IMR-90 (cell line): ENCODE measurements at places on chromosomes 13 and 19.

DNA sequence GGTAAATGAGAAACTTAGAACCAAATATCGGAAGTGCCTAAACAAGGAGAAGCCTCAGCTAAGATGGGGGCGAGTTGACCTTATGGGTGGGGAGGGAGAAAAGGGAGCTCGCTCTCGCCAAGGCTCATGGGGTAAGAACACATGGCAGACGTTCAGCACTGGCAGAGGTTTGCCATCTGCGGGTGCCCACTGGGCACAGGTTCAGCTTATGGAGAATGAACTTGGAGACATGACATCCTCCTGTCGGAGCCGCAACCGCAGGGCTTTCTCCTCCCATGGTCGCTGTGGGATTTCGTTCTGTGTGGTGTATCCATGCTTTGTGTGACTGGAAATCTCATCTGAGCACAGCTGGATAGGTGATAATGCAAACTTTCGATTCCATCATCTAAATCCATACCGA is 36.1 kb upstream of the PEPD start:
- DNase-seq, result no peak

DNA sequence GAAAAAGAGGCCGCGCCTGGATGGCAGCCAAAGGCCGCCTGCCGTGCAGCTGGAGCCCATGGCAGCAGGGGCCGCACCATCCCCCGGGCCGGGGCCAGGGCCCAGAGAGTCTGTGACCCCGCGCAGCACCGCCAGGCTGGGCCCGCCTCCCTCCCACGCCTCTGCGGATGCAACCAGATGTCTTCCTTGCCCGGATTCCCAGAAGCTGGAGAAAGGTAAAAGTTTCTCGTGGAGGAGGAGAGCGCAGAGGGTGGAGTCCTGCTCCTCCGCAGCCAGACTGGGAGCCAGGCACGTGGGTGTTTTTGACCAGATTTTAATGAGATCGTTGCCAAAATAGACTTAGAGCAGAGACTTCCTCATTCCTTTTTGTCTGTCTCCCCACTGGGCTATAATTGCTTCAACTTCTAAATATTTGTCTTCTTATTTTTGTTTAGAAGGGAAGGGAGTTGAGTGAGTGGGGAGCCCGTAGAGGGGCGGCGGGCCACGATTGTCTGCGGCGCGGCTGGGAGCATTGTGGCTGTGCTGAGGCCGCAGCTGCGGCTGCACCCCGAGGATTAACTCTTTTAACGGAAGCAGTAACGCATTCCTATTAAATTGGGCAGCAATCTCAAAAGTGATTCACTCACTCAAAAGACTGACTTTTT is 22.8 kb upstream of the NDUFS7 start:
- peak; percentile 79 for DNase-seq

DNA sequence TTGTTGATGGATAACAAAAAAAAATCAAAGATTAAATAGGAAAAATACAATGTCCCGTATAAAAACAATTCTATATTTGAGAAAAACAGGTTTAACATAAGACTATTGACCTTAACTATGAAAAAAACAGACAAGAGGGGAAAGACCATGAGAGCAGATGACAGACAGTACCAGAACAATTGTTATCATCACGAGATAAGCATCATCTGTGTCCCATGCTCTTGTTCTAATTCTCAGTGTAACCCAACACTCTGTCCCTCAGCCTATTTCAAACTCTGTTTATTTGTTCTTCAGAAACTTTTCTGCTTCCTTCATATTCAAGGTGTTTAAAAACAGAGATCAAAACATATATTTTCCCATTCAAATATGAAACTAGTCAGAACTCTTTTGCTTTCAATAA is 216.4 kb downstream of the PCDH9 start:
- DNase-seq, result no peak

- DNase-seq, result no peak
These were observed 19.0 kb upstream of the N4BP2L1 start for GRCh38 chr13:32446773-32447465.

DNA sequence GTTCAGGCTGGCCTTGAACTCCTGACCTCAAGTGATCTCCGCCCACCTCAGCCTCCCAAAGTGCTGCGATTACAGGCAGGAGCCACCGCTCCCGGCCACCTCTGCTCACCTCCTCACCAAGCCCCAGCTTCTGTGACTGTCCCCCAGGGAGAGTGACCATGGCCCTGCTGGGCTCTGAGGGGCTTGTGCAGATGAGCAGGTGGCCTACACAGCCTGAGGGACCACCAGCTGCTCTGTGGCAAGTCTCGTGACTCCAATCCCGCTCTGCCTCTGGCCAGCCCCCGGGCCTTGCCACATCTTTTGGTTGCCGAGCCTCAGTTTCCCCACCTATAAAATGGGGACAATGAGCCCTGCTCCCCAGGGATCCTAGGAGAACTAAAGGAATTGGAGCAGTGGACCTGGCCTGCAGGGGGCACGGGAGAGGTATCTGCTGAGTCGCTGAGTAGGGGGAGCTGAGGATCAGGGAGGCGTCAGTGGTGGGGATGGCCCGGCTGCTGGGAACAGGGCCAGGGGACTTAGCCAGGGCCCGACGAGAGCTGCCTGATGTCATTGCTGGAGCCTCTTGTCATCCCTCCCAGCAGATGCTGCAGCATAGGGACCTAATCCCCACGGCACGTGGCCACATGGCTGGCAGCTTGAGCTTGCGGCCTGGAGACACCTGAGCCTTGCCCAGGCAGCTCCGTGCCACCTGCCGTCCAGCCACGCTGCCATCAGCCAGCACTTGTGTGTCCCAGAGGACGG is 74.7 kb downstream of the GADD45B start:
- no peak for DNase-seq

- peak; percentile 88 for DNase-seq
These were observed 73.8 kb downstream of the GADD45B start for GRCh38 chr19:2549701-2550191.

DNA sequence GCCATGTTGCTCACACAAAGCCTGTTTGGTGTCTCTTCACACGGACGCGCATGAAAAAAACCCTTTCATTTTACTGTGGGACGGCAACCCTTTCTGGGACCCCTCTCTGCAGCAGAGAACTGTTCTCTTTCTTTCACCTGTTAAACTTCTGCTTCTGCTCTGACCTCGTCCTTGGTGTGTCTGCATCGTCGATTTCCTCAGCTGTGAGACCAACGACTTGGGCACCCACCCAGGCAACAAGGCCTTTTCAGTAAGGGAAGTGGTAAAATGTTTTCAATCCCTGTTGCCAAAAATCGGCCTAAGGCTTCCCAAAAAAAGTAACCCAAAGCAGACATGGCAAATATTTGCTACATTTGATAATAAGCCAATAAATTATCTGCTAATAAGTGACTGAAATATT is 515.3 kb downstream of the IRS2 start:
- DNase-seq, result no peak

GRCh38 chr19:38879400-38879751 is 1.3 kb upstream of the RINL start:
- DNase-seq, result no peak

GRCh38 chr13:50366488-50367174 is 351.4 kb downstream of the KCNRG start:
- no peak for DNase-seq

GRCh38 chr19:17860993-17861360 is 1.3 kb downstream of the RPL18A start:
- DNase-seq, result peak; percentile 25

DNA sequence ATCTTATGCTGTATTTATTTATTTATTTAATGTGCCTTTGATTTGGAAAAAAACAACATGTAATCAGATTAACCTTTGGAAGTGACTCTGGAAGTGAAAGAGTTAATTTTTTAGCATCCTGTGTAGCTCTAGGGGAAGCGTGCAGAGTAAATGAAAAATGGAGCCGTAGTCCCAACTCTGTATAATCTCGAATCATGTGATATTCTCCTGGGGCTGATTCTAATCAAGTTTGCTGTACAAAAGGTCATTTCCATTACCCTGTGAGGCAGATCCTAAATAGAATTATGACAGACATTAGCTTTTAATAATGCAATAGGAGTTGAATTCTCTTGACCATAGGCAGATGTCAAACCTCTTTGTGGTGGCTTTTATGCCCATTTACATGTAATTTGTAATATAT is 238.6 kb upstream of the CSNK1A1L start:
- DNase-seq, result no peak

DNA sequence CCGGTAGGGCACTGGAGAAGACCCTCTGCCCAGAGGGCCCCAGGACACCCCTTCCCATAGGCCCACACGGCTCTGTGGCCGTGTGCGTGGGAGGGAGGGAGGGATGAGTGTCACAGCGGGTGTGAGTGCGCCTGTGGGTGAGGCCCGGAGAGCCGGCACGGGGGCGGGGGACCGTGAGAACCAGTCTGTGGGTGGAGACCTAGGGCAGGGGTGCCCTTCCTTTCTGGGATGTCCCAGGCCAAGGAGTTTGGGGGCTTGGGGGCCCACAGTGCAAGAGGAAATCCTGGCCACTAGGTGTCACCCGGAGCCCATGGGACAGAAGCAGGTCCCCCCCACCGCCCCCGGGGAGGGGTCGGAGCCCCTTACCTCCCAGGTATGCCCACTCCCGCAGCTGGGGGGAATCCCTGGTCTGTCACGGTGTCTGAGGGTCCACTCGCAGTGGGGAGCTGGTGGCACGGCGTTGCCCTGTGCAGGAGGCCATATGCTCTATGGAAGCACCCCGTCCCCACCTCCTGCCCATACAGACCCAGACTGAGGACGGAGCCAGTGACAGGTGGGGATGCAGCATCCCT is 16.0 kb upstream of the SLC7A10 start:
- DNase-seq, result no peak

GRCh38 chr19:6589711-6590257 is 1.2 kb downstream of the CD70 start:
- no peak for DNase-seq

- DNase-seq, result no peak
These were observed 24.7 kb upstream of the GPR183 start for GRCh38 chr13:99331881-99332293.

- no peak for DNase-seq
These were observed 24.8 kb downstream of the WBP4 start for GRCh38 chr13:41085961-41086585.

DNA sequence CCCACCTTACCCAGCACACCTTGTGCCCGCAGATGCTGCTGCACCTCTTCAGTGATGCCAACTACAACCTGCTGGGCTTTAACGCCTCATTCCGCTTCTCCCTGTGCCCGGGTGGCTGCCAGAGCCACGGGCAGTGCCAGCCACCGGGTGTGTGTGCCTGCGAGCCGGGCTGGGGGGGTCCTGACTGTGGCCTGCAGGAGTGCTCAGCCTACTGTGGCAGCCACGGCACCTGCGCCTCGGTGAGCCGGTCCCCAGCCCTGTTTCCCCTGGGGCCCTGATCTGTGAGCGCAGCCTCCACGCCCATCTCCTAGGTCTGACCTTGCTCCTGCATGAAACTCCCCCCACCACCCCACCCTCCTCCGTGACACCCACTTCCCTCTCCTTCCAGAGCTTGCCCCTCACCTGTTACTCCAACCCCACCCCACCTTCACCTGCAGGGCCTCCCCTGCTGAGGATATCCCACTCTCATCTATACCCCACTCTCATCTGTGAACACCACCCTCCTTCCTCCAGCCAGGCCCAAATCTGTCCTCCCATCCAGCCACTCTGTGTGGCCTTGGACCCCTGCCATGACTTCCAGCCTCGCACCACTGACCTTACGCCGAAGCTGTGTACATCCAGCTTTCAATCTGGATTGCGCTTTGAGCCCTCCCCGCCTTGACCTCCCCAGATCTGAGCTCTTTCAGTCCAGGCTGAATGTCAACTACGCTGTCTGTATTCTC is 8.7 kb downstream of the MEGF8 start:
- DNase-seq, result no peak

DNA sequence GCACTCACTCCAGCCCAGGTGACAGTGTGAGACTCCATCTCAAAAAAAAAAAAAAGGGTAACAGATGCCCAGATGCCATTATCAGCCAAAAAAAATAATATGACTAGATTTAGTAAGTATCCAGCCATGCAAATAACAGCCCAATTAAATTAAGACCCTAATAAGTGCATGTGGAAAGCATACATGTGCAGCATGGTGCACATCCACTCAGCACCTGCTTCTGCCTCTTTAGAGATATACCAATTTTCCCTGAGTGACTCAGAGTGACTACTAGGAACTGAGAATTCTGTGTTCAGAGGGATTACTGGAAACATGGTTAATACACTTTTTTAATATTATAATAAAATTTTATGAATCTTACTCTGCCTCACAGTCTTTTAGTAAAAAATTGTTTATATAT is 29.8 kb upstream of the ZNF675 start:
- no peak for DNase-seq

DNA sequence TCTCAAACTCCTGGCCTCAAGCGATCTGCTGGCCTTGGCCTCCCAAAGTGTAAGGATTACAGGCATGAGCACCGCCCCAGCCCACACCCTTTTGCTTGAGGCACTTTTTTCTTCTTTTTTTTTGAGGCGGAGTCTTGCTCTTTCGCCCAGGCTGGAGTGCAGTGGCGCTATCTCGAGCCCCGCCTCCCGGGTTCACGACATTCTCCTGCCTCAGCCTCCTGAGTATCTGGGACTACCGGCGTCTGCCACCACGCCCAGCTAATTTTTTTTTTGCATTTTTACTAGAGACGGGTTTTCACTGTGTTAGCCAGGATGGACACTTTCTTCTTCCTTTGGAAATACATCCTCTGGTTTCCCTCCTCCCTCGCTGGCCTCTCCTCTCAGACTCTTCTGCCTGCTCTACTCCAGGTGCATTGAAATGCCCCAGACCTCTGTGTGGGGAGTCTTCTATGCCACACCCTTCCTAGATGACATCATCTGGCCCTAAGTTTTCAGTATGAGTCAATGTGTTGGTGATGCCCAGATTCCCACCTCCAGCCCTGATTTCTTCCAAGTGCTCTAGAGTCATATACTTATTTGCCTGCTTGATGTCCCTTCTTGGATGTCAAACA is 20.7 kb upstream of the TPT1 start:
- DNase-seq, result peak; percentile 67

- DNase-seq, result peak; percentile 26
These were observed 313.4 kb upstream of the TMTC4 start for GRCh38 chr13:100987948-100988347.

DNA sequence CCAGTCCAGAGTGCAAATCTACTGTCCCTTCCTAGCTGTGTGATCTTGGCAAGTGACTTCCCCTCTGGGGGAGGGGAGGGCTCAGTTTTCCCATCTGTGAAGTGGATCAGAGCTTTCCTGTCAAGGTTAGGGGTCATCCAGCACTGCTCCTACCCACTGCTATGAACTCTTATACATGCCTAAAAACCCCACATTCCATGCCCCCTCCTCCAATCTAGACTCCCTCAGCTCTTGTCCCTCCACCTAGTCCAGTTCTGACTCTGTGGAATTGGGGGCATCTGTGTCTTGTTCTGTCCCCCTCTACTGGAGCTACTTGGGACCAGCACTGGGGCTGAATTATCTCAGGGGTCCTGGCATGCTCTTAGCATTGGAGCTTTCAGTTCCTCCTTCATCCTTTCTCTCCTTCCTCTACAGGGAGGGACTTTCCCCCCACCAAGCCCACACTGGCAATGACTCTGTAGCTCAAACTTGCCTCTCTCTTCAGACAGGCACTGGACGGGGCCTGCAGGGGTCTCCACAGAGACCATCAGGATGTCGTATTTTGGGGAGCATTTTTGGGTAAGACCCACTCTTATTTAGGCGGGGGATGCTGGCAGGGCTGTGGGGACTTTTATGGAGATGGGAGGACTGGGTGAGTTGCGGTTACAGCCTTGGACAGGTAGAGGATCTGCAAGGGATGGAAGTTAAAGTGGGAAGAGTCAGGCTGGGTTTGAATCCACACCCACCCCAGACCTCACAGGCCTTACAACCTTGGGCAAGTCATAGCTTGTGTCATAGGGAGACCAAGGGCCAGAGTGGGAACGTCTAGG is 3.6 kb downstream of the FCHO1 start:
- DNase-seq, result no peak
